Stimulated activated CD4-positive, alpha-beta T cell treated with anti-CD3 and anti-CD28 coated beads, TNF-alpha, amount 100 ng/mL, for 24 hours (primary cell): ENCODE measurements at places on chromosomes 4 and X.

- DNase-seq: no peak
These were observed 145.1 kb downstream of the CAMK2D start for GRCh38 chr4:113616443-113616842.

- DNase-seq: no peak
These were observed 38.5 kb downstream of the GPM6A start for GRCh38 chr4:175773566-175773965.

- no peak for DNase-seq
These were observed 95.2 kb downstream of the AMMECR1 start for GRCh38 chrX:110222497-110223257.

- DNase-seq: no peak
These were observed at the start of gene ODAPH for GRCh38 chr4:75555294-75556164. Gene ODAPH (plus strand): TSS chr4:75556066. CDS start chr4:75556083, 17 bp downstream.

DNA sequence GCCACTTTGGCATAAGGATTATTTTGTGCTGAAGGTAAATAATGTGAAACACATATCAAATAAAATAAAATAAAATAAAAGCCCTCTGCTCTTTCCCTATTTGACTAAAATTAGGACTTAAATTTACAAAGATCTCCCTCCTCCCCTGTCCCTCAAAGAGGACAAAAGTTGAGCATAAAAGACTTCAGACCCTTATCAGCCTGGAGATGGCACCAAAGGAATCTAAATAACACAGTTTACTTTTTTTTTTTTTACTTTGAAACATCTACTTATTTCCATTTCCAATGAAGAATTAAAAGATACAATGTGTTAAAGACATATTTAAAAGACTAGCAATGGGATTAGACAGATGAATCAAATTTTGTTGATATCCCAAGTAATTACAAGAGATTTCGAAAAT, 89.7 kb downstream of the EPHA5 start:
- no peak for DNase-seq

DNA sequence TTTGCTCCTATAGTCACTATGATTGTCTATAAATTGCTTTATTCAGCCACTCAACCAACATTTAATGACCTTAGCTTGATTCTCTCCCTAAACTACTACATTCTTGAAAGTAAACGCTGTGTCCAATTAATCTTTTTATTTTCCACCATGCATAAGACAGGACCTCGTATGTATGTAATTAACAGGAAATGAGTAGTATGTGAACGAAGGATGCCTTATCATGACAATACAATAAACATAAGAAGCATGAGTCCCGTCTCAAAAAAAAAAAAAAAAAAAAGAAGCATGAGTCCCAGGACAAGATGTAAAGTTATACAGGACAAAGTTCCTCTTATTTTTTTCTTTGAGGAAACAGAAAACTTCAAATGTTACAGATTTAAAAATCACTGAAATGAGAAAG, 92.5 kb downstream of the PPP3CA start:
- no peak for DNase-seq

DNA sequence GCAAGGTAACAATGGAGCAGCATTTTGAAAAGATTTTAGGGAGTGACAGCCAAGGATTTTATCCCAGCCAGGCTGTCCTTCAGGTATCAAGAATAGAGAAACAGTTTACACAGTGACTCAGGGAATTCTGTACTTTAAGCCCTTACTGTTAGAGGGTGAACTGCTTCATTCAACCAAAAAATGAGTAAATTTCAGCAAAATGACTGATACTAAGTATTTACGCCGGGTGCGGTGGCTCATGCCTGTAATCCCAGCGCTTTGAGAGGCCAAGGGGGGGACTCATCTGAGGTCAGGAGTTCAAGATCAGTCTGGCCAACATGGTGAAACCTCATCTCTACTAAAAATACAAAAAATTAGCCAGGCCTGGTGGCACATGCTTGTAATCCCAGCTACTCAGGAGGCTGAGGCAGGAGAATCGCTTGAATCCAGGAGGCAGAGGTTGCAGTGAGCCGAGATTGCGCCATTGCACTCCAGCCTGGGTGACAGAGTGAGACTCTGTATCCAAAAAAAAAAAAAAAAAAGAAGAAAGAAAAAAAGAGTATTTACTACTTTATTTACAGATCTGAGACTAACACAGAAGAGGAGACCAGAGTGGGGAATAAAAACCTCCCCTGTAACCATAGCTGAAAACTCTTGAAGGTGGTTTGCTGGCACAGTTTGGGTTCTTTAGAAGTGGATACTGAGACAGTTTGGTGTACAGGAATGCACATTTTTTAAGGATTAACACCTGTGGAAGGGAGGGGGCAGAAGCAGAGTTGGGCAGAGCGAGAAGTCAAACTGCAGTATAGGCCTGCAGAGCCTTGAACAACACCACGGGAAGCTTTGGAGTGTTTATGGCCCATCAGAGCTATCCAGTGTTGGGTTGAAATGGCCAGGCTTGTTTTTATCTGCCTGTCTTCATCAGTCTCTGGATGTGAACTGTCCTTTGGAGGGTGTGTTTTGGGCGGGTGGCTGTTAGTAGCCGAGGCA, 40.5 kb downstream of the TMEM131L start:
- no peak for DNase-seq

- no peak for DNase-seq
These were observed 7.6 kb upstream of the KLHL2 start for GRCh38 chr4:165199722-165200121.

- no peak for DNase-seq
These were observed 8.5 kb downstream of the TRIML1 start for GRCh38 chr4:188147776-188148175.

DNA sequence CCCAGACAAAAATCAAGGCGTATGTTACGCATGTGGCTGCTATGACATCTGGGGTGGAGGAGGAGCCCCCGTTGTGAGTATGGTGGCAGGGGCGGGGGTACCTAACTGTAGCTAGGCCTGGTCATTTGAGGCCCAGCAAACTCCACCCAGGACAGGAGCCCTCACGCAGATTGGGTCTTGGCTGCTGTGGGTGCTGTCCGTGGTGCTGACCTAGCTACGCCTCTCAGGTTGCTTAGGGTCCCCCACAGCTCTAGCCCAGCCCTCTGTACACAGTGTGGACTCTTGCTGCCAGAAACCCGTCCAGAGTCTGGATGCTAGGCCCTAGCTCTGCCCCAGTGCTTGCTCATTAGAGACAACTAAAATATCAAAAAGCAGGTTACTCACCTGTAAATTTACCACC, 146.7 kb upstream of the PSAPL1 start:
- no peak for DNase-seq

DNA sequence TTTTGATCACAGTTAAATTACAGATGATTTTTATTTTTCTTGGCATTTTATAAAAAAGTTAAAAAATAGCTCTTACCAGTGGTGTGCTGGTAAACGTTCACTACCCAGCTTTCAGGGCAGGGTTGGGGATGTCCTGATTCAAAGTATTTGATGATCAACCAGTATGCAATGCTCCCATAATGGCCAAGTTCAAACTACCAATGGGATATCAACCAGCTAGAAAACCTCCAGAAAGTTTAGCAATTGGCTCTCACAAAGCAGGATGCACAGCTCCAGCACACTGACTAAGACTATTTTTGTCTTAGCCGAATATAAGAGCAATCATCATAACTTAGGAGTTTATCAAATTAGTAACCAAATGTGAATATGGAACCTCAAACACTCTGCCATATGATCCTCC, 108.0 kb upstream of the PDE5A start:
- no peak for DNase-seq

DNA sequence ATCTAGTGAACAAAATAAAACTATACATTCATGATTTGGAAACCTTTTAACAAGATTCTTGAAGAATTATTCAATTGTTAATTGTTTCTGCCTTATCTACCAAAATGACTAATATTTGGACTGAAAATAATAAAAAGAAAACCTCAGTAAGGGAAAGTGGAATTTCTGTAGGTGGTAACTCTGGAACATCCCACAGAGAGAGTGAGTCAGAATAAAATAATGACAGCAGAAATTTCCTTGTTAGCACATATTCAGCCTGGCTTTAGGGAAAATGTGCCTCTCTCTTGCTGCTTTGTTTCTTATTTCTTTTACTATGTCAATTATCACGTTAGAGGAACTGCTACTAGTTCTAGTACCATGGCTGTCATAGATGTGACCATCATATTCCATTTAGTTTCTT, 421.5 kb upstream of the GNPDA2 start:
- no peak for DNase-seq
